ENCODE measurements at places on chromosomes 2 and 18. TPM values are rescaled to one million over a fixed set of nuclear protein-coding genes. Genes with fewer than 3 reads are reported as not detected.
A peak's percentile ranks its signal among the peaks of the same experiment; 100 is the strongest.

DNA sequence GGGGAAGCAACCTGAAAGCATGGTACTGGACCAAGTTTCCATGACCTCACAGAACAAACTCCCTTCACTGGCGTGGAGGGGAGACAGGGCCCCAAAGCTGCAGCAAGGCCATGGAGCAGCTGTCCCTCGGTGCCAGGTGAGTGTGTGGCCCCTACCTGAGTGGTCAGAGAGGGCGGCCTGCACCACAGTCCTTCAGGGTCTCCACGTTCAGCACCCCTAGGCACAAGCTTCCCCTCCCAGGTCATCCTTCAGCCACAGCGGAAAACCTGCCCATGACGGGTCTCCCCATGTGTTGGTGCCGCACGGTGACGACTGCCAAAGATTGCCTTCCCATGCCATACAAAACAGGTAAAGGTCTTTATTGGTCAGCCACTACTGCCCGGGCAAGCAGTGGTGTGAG is 201.6 kb downstream of the MGAT5 start:
- H3K36me3 ChIP-seq: peaks cover 3% of the 10 kb centered on the region
- H3K27me3 ChIP-seq: no peaks in the 10 kb centered on the region
- no peak overlapping the region for H3K4me3 ChIP-seq
- H3K27ac ChIP-seq: no peak overlapping the region
- H3K4me1 ChIP-seq: peaks cover 21% of the 10 kb centered on the region
- DNase-seq: peak; percentile 25

The RAB27B gene
- 0.80 TPM for total RNA-seq

DNA sequence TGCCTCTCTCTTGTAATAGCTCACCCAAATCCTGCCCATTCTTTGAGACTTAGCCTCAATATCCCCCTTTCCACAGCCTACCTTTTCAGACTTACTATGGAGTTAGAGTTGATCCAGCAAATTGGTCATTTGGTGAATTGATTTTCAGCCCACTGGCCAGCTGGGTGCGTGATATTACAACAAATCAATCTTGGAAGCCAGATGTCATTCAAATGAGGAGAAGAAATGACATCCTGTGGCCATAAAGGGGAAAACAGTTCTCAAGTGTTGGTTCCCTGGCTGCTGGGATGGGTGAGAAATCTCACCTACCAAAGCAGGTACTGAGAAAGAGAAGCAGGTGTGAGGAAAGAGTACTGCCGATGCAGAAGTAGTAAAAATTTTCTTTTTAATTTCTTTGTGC is 36.7 kb upstream of the FOXI3 start:
- no peaks in the 10 kb centered on the region for H3K36me3 ChIP-seq
- no peak overlapping the region for H3K27ac ChIP-seq
- H3K4me1 ChIP-seq: no peaks in the 10 kb centered on the region
- no peak overlapping the region for H3K4me3 ChIP-seq
- H3K27me3 ChIP-seq: no peaks in the 10 kb centered on the region
- DNase-seq: no peak

The ANKRD30B gene
- total RNA-seq: under 0.01 TPM

The THADA gene
- total RNA-seq: 14.4 TPM

DNA sequence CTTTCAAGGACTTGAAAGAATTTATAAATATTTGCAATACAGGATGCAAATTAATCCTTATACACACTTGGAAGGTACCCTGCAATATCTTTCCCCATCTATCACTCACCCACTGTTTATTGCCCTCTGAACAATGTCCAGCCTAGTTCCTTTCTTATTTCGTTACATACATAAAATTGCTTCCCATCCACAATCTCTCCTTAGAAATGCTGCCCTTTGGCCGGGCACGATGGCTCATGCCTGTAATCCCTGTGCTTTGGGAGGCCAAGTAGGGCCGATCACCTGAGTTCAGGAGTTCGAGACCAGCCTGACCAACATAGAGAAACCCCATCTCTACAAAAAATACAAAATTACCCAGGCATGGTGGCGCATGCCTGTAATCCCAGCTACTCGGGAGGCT is 41.2 kb upstream of the ATP8B1 start:
- no peaks in the 10 kb centered on the region for H3K4me1 ChIP-seq
- DNase-seq: no peak
- no peaks in the 10 kb centered on the region for H3K27me3 ChIP-seq
- no peaks in the 10 kb centered on the region for H3K36me3 ChIP-seq
- H3K27ac ChIP-seq: no peak overlapping the region
- H3K4me3 ChIP-seq: no peak overlapping the region

The UGT1A5 gene
- not detected for total RNA-seq

DNA sequence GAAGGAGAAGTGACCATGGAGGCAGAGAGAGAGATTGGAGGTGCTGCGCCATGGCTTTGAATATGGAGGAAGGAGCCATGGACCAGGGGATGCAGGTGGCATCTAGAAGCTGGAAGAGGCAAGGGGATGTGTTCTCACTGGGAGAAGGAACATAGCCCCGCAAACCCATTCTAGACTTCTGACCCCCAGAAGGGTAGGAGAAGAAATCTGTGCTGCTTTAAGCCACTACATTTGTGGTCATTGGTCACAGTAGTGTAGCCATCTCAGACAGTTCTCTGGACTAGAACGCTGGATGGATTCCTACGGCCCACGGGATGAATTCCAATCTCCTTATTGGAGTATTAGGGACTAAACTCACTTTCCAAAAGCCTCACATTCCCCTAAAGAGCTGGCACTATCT is 67.8 kb downstream of the PTGR3 start:
- no peak overlapping the region for H3K27ac ChIP-seq
- no peaks in the 10 kb centered on the region for H3K36me3 ChIP-seq
- H3K4me3 ChIP-seq: no peak overlapping the region

The ZDBF2 gene
- total RNA-seq: 15.4 TPM

DNA sequence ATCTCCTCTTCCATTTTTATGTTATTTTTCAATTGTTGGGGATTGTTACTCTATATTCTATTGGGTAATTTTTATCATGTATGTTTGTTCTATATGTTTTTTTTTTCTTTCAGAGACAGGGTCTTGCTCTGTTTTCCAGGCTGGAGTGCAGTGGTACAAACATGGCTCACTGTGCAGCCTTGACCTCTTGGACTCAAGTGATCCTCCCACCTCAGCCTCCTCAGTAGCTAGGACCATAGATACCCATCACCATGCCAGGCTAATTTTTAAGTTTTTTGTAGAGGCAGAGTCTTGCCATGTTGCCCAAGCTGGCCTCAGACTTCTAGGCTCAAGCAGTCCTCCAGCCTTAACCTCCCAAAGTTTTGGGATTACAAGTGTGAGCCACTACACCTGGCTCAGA is 88.7 kb downstream of the TTC27 start:
- no peaks in the 10 kb centered on the region for H3K36me3 ChIP-seq
- no peaks in the 10 kb centered on the region for H3K27me3 ChIP-seq
- peaks cover 2% of the 10 kb centered on the region for H3K4me1 ChIP-seq
- H3K27ac ChIP-seq: no peak overlapping the region
- DNase-seq: no peak

DNA sequence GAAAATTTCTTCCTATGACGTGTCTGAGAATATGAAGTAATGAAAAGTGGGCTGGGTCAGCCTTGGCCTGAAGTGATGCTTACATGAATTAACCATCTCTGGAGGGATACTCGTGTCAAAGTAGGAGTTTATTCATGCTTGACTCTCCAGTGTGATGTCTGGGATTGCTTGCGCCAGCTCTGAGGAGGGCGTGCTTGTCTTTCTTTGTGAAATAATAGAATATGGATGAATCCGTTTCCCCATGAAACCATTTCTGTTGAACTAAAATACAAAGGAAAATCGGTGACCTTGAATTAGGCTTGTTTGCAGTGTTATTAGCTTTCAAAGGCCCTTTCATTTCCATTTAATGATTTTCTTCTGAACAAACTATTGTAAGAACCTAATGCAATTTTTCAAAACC is 77.9 kb downstream of the EML6 start:
- no peaks in the 10 kb centered on the region for H3K36me3 ChIP-seq
- no peak overlapping the region for H3K4me3 ChIP-seq
- H3K27me3 ChIP-seq: no peaks in the 10 kb centered on the region
- H3K27ac ChIP-seq: no peak overlapping the region
- no peaks in the 10 kb centered on the region for H3K4me1 ChIP-seq
- DNase-seq: no peak

The GPR55 gene
- total RNA-seq: not detected

DNA sequence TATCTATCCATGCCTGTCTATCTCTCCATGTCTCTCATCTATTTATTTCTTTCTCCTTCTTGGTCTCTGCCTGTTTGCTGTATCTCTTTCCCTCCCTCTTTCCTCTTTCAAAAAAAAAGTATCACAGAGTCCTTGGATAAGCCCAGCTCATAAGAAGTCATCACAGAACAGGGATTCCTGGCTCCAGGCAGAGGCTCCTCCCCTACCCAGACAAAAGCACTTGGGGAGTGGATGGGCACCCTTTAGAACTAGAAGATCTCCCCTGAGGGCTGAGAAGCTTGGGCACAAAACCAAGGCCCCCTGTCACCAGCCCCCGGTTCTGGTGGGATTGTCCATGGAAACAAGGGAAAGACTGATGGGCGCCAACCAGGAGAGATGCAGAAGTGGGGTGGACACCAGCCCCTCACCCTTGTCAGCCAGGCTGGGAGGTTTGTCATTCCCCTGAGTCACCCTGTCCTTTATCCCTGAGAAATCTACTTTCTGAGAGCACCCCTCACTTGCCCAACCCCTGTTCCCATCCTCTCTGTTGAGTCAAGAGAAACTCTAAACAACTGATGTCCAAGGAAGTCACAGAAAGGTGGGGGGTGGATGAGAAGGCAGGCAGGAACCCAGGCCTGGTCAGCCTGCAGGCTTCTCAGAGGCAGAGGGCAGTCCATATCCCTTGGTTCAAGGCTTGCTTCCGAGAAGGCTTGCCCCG is 127.1 kb downstream of the TNS1 start:
- H3K4me1 ChIP-seq: peaks cover 38% of the 10 kb centered on the region
- H3K36me3 ChIP-seq: peaks cover 81% of the 10 kb centered on the region
- no peak overlapping the region for H3K27ac ChIP-seq
- H3K27me3 ChIP-seq: no peaks in the 10 kb centered on the region

DNA sequence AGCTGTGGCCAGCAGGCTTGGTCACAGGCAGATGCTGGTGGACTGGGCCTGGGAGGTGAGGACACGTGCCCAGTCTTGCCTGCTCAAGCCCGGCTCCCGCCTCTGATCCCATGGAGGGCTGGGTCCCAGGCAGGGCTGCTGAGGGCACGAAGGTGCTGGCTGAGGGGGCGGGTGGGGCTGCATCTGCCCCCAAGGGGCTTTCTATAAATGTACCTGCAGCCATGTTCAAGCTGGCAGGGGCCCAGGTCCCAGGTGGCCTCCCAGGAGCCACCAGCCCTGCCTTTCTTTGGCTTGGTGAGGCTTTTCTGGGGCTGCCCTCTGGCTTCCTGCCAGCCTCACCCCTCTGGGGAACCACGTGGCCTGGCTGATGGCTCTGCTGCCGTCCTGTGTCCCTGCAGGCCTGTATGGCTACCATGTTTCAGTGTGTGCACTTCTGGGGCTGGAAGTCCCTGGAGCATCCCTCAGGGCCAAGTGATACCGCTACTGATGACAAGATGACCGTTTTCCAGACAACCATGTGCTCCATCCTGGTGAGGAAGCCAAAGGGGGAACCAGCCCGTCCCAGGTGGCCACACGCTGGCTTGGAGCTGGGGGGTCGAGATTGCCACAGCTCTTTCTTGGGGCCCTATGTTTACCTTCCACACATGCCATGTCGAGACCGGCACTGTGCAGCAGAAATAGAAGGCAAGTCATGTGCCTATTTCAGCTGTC is 23.2 kb downstream of the HJURP start:
- H3K27ac ChIP-seq: no peak overlapping the region
- DNase-seq: no peak
- H3K36me3 ChIP-seq: peaks cover 16% of the 10 kb centered on the region

The OR6B2 gene
- not detected for total RNA-seq

- no peak overlapping the region for H3K27ac ChIP-seq
- H3K4me3 ChIP-seq: no peak overlapping the region
- H3K27me3 ChIP-seq: no peaks in the 10 kb centered on the region
- H3K4me1 ChIP-seq: no peaks in the 10 kb centered on the region
Measured at GRCh38 chr2:190927301-190927700, 46.7 kb downstream of the GLS start.

GRCh38 chr18:39318008-39318407 is 1752.4 kb upstream of the CELF4 start:
- H3K36me3 ChIP-seq: no peaks in the 10 kb centered on the region
- no peak overlapping the region for H3K27ac ChIP-seq
- H3K4me1 ChIP-seq: no peaks in the 10 kb centered on the region

DNA sequence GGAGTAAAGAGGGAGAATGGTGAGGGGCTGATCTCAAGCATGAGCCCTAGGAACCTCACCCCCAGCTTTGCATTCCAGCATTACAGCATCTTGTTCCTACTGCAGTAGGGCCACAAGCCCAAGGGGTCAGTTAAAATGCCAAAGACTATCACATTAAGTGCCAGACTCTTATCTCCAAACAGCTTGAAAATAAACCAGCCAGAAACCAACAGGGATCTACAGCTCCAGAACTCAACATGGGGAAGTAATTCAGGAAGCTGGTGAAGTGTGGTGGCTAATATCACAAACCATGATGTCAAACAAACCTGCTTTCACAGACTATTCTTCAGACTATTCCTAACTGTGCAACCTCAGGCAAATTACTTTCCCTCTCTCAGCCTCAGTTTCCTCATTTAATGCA is 278.3 kb downstream of the TNS1 start:
- H3K4me3 ChIP-seq: no peak overlapping the region
- DNase-seq: no peak

The PTPN2 gene
- 22.7 TPM for total RNA-seq

DNA sequence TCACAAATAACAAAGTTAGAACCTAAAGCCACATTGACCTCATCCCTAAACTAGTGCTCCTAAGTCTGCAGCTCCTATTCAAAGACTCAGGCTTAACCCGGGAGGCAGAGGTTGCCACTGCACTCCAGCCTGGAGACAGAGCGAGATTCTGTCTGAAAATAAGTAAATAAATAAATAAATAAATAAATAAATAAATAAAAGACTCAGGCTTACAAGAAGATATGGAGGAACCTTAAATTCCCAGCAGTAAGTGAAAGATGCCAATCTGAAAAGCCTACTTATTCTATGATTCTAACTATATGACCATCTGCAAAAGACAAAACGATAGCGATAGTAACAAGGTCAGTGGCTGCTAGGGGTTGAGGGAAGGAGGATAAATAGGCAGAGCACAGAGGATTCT is 101.7 kb downstream of the DDX1 start:
- no peak overlapping the region for H3K27ac ChIP-seq
- H3K27me3 ChIP-seq: peaks cover 10% of the 10 kb centered on the region
- DNase-seq: no peak
- peaks cover 16% of the 10 kb centered on the region for H3K4me1 ChIP-seq
- H3K36me3 ChIP-seq: no peaks in the 10 kb centered on the region

DNA sequence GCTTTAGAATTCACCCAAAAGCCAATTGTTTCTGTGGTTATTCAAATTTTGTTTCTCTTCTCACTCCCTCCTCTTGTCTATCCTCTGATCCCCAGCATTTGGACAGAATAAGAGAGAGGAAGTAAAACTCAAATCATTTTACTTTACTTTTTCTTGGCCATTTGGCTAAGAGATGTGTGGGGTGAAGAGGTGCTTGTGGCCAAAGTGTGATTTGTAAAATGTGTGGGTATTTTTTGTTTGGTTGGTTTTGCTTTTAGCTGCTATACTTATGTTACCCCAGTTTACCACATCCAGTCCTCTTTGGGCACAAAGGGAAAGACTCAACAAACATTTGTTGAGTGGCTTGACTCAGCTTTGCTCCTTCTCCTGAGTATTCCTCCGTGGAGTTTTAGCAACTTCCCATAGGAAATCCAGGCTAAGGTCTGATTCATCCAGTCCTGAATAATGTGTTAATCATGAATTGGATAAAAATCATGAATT is 109.1 kb upstream of the CYP1B1 start:
- no peak overlapping the region for H3K27ac ChIP-seq
- no peak overlapping the region for H3K4me3 ChIP-seq
- no peaks in the 10 kb centered on the region for H3K4me1 ChIP-seq
- no peaks in the 10 kb centered on the region for H3K36me3 ChIP-seq
- H3K27me3 ChIP-seq: no peaks in the 10 kb centered on the region

- no peaks in the 10 kb centered on the region for H3K27me3 ChIP-seq
- no peaks in the 10 kb centered on the region for H3K36me3 ChIP-seq
- H3K27ac ChIP-seq: no peak overlapping the region
- DNase-seq: peak; percentile 68
- no peaks in the 10 kb centered on the region for H3K4me1 ChIP-seq
Measured at GRCh38 chr2:149075853-149076252, 37.4 kb downstream of the LYPD6B start.

Data from muscle of leg (tissue), 16 donors.